ENCODE measurements at places on chromosomes 16 and 17.
A peak's percentile ranks its signal among the peaks of the same experiment; 100 is the strongest.

DNA sequence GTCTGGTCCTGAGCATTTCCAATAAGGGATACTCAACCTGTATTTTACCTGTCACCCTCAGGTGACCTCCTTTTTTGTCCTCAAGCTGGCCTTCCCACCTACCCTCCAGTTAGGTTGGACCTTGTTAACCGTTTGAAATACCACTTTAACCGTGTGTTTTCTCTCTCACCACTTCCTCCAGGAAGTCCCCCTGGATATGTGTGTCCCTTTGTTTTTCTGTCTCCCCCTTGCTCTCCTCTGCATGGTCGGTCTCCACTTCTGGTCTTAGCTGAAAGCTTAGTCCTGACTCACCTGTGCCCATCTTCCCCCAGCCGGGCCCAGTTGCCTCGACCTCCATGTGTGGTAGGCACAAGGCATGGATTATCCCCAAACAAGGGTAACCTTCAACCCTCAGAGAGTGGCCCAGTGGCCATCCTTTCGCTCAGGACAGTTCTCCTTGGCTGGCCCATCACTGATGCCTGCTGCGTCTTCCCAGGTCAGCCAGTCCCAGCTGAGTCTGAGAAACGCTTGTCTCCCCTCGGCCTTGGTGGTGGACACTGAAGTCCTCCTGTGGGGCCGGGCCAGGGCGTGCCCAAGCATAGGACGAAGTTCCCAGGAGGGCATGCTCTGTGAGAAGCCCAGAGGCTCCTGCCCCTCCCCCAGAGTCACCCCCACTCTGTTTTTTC is 20.0 kb downstream of the LASP1 start:
- no peak for DNase-seq

DNA sequence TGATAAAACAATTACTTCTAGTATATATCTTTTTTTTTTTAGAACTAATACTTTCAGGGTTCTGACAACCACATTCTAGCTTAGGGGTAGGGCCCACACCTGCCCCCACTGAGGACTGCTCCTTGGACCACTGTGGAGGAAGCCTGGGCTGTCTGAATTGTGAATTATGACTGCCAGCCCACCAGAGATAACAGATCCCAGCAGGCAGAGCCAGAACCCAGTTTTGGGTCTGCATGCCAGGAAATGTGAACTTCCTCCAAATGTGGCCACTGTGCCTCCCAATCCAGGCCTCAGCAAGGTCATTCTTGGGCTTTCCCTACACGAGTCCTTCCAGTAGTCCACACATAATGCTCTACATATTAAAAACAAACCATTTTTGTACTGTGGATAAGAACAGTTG is 15.9 kb downstream of the VEZF1 start:
- no peak for DNase-seq

- DNase-seq: no peak
Observed at GRCh38 chr17:57902800-57903759, 52.1 kb downstream of the CUEDC1 start.

DNA sequence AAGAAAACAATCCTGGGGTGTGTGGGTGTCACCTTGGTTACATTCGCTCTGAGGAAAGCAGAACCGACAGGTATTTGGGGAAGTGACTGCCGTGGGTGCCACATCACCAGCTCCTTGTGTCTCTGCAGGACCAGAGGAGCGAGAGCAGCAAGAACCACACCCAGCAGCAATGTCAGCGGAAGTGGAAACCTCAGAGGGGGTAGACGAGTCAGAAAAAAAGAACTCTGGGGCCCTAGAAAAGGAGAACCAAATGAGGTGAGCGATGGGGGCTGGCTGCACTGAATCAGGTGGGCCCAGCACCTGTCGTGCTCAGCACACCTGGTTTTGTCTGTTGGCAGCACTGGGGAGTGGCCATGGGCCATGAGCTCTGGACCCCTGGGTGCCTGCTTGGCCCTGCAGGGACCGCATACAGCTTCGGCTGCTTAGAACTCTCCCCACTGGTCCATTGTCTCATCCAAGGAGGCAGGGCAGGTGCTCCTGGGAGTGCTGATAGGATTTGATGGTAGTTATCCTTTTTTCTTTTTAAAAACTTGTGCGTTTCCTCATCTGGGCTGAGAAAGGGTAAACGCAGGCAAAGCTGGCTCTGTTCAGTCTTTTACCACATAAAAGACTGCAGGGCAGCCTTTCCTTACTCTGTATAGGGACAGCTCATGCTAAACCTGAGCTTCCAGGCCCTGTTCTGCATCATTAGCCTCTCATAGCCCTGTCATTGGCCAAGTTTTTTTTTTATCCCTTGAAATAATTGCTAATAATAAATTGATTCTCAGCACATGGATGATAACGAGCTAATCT is 29.4 kb downstream of the HMOX2 start:
- no peak for DNase-seq

DNA sequence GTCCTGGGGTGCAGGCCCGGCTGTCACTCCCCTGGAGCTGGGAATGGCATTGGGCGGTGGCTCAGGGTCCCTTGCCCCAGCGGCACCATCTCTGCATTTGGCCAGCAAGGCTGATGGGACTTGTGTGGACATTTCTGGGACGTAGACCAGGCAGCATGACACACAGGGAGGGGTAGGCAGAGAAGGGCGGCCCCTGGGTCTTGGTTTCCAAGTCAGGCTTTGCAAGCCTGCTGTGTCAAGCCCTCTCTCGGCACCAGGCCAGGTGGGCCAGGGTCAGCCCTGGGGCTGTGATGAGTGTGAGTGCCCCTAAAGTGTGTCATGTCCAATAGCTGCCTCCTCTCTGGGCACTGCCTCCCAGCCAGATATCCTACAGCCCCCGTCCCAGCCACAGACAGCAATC is 335.2 kb downstream of the SEC14L1 start:
- DNase-seq: no peak

GRCh38 chr17:37225465-37225864 is 150.3 kb upstream of the C17orf78 start:
- DNase-seq: no peak

- DNase-seq: no peak
Observed at GRCh38 chr16:66616169-66616568, 11.7 kb downstream of the CMTM3 start.

GRCh38 chr16:31128711-31129567 is 6.6 kb downstream of the PRSS8 start:
- no peak for DNase-seq

DNA sequence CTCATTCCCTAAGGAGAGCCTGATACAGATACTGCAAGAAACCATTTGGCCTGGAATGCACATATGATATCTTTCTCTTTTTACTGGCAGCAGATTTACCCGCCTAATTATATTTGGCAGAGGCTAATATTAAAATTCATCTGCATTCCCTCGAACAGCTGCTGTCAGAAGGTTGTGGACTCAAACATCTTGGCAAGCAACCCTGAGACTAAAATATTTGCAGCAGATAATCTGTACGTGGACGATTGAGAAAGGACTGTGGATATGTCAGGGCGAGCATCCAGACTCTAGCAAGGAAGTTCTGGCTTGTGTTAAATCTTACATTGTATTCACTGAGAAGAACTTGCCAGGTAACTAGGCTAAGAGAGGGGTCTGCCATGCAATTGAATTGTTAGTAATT is 65.2 kb downstream of the SNX20 start:
- no peak for DNase-seq

GRCh38 chr16:79168321-79168720 is 432.2 kb downstream of the MAF start:
- no peak for DNase-seq

GRCh38 chr16:86497551-86498021 is 12.7 kb upstream of the FOXF1 start:
- no peak for DNase-seq

- no peak for DNase-seq
Observed at GRCh38 chr16:53429221-53429943, 4.9 kb upstream of the RBL2 start.

- no peak for DNase-seq
Observed at GRCh38 chr17:56798916-56799315, 34.8 kb downstream of the C17orf67 start.

- no peak for DNase-seq
Observed at GRCh38 chr16:764184-764750, 3.7 kb downstream of the MSLN start.

GRCh38 chr17:57394375-57394774 is 138.1 kb downstream of the MSI2 start:
- DNase-seq: no peak

DNA sequence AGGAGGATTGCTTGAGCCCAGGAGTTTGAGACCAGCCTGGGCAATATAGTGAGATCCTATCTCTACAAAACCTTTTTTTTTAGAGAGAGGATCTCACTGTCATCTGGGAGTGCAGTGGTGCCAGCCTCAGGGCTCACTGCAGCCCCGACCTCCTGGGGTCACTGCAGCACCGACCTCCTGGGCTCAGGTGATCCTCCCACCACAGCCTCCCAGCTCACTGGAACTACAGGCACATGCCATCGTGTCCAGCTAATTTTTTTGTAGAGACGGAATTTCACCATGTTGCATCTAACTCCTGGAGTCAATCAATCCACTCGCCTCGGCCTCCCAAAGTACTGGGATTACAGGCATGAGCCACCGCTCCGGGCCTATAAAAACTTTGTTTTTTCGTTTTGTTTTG is 15.4 kb downstream of the MAPK8IP3 start:
- no peak for DNase-seq

DNA sequence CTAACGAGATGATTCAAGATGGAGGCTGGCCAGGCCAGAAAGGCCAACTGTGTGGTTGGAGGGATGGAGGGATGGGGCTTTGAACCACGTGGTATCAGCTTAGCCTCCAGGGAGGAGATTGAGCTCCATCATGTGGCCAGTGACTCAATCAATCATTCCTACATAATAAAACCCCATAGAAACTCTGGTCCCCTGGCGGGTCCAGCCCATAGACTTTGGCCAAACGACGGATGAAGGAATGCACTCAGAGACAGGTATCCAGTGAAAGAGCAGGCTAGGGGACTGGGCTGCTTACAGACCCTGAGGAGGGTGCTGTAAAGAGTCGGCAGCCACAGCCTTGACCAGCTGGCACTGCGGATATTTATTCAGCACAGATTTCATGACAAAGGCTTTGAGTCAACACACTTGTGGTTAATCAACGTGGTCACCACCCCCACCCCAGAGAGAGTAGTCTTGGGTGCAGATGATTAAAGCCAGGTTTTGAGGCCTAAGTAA is 308.7 kb upstream of the TNRC6C start:
- DNase-seq: peak; percentile 39

DNA sequence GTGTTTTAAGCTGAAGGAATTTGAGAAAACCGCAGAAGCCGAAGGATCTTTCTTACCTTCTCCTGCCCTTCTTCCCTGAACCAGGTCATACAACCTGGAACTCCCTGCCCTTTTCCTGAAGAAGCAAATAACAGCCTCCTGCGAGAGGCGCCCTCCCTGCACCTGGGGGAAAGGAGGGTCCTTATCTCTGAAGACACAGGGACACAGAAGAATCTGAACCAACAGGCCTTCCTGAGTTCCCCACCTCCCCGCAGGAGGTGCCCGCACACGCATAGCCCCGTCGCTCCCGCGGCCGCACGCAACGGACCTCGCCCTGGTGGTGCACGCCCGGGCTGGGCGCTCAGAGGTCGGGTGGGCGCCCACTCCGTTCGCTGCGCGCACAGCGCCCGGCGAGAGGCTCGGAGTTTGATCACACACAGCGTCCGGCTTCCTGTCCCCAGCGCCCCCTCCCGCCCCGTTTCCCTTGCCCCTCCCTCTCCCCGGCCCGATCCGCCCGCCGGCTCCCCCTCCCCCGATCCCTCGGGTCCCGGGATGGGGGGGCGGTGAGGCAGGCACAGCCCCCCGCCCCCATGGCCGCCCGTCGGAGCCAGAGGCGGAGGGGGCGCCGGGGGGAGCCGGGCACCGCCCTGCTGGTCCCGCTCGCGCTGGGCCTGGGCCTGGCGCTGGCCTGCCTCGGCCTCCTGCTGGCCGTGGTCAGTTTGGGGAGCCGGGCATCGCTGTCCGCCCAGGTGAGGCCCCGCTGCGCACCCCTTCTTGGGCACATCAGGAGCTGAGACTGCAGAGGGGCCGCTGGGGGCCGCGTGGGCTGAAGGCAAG is at the start of gene TNFSF12:
TSS of gene TNFSF12 (plus strand) at position 474 of the 816 bp plus-strand sequence. CDS start at position 570, 96 bp downstream.
- DNase-seq: no peak

DNA sequence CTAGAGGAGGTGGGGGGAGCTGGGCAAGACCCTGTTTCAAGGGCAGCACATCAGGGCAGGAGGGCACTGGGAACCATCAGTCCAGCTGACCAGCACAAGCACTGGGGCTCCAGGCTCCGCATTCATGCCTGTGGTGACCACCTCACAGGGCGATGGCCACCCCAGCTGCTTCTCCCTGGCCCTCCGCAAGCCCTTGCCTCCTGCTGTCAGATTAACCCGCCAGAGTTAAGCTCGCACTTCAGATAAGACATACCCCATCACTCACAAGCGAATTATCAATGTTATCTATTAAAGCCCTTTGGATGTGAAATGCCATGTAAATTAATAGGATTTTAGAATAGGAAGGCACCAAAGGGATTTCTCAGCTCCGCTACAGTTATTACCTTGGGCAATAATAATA is 105.0 kb downstream of the CCDC182 start:
- no peak for DNase-seq

GRCh38 chr17:69147460-69147859 is 5.8 kb upstream of the ABCA6 start:
- DNase-seq: no peak

GRCh38 chr17:42750739-42751344 is 6.0 kb upstream of the EZH1 start:
- DNase-seq: no peak

GRCh38 chr16:71628810-71629209 is 2.8 kb downstream of the MARVELD3 start:
- DNase-seq: no peak

- DNase-seq: no peak
Observed at GRCh38 chr17:32746280-32746679, 130.6 kb downstream of the MYO1D start.

GRCh38 chr17:82493226-82493781 is 26.2 kb upstream of the FOXK2 start:
- DNase-seq: peak; percentile 43

GRCh38 chr17:537133-537532 is 177.5 kb downstream of the VPS53 start:
- DNase-seq: no peak

DNA sequence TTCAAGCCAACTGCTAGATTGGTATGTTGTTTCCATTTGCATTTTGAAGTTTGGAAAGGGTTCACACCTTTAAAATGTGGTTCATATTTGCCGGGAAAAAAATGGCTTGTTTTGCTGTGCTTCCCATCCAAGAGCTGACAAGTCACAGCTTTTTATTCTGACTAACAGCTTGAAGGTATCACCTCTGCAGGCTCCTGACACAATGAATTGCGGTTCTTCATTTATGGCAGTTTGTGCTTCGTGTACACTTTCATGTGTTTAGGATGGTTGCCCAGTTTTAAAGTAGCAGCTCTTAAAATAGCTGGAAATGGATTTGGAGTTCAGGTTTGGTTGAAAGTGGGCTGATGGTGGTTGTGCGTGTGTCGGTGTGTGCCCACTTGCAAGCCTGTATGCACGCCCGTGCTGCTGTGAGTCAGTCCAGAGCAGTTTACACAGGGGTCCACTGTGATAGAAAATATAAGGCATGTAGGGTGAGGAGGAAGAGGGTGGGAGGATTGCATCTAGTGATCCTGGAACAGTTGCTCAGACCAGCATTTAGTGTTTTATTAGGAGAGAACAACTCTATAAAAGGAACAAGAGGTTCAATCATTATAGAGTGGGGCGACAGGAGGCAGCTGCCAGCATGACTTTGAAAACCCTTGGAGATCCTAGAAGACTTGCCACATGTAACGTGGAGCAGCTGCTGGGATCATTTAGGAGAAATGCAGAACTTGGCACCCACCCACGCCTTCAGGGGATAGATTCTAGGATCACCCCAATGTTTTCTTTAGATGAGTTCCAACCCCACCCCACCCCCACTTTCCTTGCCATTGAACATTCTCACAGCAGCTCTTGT is 108.0 kb upstream of the TBX2 start:
- no peak for DNase-seq

Data from D341Med (cell line).